Frontal cortex (tissue), 4 donors: ENCODE measurements at places on chromosomes 3 and 15. TPM values are rescaled to one million over a fixed set of nuclear protein-coding genes. Genes with fewer than 3 reads are reported as not detected.

DNA sequence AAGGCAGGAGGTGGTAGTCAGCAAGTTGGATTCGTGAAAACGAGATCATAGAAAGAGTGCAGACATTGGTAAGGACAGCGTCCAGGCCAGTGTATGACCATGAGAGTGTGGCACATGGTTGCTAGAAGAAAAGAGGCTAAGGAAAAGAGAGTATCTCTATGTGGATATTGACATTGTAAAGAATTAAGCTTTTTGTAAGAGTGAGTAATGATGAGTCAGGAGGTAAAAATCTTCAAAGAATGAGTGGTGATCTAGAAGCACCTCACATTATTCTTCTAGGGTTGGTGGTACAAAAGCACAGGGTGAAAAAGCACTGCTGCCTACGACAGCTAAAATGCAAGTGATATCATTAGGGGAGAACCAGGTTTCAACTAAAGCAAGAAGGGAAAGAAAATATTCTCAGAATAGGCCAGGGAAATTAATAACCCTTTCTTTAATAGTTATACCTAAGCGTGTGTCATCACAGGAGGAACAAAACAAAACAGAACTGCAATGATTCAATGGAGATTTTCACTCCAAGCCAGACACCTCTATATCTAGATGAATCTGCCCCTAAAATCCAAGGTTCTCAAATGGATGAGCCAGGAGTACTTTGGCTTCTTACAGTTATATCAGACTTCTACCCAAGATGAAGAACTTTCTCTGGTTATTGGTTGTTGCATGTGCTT is 884.7 kb downstream of the NAALADL2 start:
- DNase-seq, result no peak

- no peak for DNase-seq
Observed at GRCh38 chr15:100944244-100944895, 25.2 kb downstream of the LRRK1 start.

GRCh38 chr15:62165104-62165792 is at the start of gene C2CD4B:
Gene C2CD4B (minus strand): TSS chr15:62165285. CDS start chr15:62164984, 301 bp downstream.
- DNase-seq, result peak; percentile 20

DNA sequence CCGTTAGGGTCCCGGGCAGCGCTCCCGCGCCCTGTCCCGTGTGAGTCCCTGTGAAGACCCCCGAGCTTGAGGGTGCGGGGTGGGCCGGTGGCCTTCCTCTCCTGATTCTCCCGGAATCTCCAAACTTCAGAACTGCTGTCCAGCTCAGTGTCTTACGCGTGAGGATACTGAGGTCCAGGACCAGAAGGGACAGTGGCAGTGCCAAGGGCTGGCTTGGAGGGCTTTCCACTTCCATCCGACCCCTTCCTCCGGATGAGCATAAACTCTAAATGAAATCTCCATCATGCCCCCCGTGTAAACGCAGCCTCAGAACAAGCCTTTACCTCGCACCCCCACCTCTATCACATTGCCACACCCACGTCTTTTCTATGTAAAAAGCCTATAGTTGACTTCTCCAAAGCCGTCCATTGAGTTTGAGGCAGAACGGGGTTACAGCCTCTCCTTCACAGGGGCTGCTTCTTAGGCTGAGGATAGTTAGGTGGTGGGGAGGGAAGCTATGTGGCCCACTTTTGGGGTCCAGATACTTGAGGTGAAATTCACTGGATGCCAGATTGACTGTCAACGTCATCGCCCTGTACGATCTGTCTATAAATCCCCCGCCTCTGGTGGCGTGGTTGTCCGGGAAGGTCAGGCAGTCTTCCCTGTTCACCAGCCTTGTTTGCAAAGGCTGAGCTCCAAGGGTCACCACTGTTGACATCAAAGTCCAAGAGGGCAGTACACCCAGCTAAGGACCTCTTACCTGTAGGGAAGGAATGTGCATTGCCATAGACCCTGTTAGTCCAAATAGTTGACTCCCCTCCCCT is 1.1 kb downstream of the EDEM1 start:
- peak; percentile 15 for DNase-seq

DNA sequence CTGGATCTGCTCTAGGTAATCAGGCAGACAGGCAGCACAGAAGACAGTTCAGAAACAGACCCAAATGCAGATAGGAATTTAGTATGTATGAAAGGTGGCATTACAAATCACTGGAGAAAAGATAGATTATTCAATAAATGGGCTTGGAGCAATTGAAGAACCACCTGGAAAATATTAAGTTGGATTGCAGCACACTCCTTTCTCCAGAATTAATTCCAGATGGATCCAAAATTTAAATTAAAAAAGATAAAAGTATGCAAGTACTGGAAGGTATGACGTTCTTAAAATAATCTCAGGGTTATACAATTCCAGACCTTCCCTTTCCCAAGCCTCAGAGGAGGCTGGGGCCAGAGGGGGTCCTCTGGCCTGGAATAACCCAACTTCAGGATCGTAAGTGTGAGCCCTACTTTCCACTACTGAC is 32.5 kb downstream of the HRH1 start:
- no peak for DNase-seq

The ASB7 gene
- total RNA-seq, result 21.2 TPM

The GABRR3 gene
- total RNA-seq, result not detected

The SEMA3G gene
- total RNA-seq, result 4.1 TPM
